ENCODE measurements at places on chromosomes 12 and 14.

DNA sequence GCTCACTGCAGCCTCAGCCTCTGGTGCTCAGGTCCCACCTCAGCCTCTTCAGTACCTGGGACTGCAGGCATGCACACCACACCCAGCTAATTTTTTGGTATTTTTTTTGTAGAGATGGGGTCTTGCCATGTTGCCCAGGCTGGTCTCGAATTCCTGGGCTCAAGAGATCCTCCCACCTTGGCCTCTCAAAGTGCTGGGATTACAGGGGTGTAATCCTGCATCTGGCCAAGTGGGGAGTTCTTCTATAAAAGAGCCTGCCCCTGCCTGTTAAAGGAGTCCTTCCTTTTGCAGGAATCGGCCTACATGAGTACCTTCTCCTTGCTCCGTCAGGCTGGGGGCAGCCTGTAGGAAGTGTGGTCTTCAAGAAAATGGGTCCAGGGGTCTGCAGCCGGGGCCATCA is 54.1 kb upstream of the RASSF3 start:
- no peak for DNase-seq

GRCh38 chr12:9381619-9382018 is 173.4 kb upstream of the PZP start:
- no peak for DNase-seq

GRCh38 chr12:101783150-101783549 is 43.9 kb upstream of the SYCP3 start:
- DNase-seq, result no peak

DNA sequence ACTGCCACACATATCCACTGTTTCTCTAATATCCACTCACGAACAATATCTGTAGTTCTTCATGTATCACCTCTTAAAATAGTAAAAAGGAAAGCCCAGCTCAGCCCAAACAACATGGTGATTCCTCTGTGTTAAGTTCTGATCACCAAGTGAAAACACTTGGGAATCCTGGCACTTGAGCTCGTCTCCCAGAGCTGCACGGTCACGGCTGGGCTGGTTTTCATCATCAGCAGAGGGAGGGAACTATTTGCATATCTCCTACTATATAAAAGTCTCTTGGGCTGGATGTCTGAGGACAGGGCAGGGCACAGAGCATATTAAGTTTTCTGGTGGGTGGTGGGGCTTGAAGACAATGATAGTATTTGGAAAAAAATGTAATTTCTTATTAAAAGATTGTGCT is 870.6 kb downstream of the TMEM121 start:
- no peak for DNase-seq

GRCh38 chr12:54191550-54192022 is 2.8 kb upstream of the SMUG1 start:
- peak; percentile 92 for DNase-seq

- no peak for DNase-seq
These were observed 26.6 kb upstream of the NRXN3 start for GRCh38 chr14:78143489-78144145.

- peak; percentile 7 for DNase-seq
These were observed 123.4 kb downstream of the CCDC91 start for GRCh38 chr12:28313631-28314030.

DNA sequence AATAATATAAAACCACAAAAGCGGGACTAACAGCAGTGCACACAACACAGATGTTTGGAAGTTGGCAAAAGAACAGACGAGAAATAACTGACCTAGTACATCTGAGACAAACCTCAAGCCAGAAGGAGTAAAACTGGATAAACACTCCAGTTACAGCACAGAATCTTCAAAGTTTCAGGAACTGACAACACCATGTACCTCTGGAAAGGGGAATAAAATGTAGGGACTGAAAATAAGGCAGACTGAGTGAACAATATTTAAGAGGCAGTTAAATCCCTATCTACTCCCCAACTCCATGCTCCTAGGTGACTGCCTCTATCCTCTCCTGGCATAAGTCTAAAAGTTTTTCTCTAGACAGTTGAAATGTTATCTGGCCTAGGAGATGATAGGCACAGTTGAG is 57.9 kb downstream of the ZFYVE21 start:
- no peak for DNase-seq

Data from foreskin fibroblast (primary cell).